Aorta (tissue), 5 donors: ENCODE measurements at places on chromosomes 12 and 14. TPM values are rescaled to one million over a fixed set of nuclear protein-coding genes. Genes with fewer than 3 reads are reported as not detected.

BMP4 gene
- total RNA-seq, result 7.8 TPM

ADAM21 gene
- 0.13 TPM for total RNA-seq

SAMD4A gene
- 131 TPM for total RNA-seq

C14orf39 gene
- not detected for total RNA-seq

OR4N2 gene
- not detected for total RNA-seq

LRR1 gene
- total RNA-seq, result 5.2 TPM

MYO1A gene
- total RNA-seq, result 0.58 TPM

- no peak for DNase-seq
Observed at GRCh38 chr12:18982226-18982949, 147.1 kb upstream of the PLEKHA5 start.

DNA sequence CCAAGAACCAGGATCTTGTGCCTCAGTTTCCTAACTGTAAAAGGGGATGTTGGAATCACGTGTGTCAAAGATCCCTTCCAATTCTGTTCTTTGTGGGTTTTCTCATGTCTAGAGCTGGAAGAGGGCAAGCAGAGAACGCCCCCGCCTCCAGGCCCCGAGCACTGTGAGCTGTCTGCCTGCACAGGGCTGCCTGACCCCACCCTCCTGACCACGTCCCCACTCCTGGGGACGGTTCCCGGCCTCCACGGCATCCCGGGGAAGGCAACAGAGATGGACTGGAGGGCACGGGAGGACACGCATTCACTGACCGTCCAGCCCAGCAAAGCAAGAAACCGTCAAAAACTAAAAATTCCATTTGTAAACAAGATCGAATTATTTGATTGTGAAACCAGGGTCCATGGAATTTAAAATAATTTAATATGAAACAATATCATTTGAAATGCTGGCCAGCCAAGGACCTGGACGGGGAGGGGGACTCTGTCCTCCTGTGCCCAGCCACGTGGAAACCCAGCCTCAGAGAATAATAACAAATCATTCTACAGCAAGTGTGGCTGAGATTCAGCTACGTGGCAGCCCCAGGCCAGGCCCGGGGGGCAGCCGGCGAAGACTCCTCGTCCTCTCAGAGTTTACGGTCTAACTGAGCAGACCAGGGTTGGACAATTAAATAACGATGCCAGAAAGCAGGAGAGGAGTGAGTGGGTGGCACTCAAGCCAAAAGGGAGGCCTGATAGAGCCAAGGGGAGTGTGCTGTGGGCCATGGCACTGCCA is 87.3 kb upstream of the DIO3 start:
- DNase-seq, result no peak

DNA sequence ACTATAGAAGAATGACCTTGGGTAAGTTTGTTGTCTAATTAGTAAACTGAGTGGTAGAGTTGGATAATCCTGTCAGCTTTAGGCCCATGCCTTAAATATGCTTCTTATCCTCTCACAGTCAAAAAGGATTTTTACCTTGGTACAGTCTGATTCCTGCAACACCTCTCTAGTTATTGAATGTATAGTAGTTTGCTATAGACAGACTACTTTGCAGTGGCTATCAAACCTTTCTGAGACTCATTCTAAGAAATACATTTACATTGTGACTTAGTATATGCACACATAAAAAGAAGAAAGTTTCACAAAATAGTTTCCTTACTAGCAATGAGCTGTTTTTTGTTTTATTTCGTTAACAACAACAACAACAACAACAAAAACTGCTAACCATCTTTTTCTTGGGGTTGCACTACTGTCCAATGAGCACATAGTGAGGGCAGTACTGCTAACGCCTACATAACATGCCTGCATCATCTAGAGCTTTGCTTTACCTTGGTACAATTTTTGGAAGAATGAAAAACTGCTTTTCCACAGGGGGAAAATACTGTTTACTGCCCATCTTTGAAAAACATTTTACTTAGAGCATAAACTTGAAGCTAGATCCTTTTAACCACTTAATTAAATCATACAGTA is 28.5 kb downstream of the WNK1 start:
- no peak for DNase-seq

DNA sequence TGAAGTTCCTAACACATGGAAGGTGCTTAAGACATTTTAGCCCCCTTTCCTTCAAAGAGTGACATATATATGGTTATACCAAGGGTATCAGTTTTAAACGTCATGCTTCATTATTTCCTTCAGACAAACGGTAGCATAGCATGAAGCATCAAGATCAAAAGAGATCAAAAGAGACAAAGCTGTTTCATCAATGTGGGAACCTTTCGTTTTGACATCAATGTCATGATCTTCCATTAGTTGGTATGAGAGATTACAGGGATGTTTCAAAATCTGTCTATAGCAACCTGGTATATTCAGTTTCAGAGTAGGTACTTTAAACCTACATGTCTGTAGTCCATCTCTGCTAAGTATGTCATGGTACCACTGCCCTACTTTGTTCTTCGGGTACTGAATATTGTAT is 28.3 kb downstream of the PUS7L start:
- no peak for DNase-seq

DNA sequence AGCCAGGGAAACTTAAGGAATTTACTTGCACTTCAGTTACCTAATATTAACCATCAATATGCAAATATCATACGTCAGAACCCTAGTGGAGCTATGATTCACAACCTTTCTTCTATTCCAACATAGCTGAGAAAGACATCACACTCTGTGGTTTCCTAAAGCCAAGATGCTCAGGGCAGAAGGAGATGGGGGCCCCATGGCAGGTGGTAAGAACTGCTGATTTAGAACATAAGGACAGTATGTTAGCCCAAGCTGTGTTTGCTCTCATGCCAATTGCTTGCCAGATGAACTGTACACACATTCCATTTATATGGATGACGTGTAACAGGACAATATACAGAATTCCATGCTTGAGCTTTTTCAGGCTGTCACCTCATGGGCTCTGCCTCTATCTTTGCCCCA is 34.6 kb downstream of the HECTD4 start:
- DNase-seq, result no peak

DNA sequence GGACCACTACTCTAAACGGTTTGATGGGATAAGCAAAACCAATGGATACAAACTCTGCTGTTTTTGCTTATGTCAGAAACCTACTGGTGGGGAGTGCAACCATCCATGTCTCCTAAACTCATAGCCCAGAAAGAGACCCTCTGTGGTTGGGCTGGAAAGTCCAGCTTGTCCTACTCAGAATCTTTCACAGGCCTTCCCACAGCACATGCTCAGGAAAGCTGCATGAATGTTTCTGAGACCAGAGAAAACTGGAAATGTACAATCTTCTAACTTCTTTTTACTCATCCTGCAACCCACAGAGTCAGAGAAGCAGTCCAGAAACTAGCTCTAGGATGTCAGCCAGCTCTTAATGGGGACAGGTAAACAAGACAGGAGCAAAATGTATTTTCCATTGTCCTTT is 73.3 kb downstream of the ANO2 start:
- no peak for DNase-seq

DNA sequence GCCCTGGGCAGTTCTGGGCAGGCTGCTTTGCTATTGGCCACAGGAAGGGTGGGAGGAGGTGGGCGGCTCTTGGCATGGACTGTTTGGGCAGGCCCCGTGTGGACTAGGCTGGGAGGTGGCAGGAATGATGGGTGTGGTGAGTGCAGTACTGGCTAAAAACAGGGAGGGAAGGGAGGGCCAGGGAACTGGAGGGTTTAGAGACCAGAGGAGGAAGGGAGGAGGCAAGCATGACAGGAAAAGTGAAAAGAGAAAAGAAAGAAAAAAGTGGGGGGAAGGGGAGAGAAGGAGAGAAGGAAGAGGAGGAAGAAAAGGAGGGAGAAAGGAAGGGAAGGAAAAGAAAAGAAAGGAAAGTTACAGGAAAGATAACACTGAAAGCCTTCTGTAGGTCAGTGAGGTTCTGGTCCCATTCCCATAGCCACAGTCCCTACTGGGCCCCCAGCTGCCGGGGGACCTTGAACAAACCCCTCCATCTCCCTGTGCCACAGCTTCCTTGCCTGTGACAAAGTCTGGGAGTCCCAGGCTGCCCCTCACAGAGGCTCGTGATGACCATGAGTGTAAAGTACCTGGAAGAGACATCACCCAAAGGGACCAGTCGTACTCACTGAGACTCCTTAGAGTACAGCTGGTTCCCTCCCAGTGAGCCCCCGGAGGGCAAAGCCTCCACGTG is 1.1 kb upstream of the C14orf132 start:
- DNase-seq, result peak; percentile 89

DNA sequence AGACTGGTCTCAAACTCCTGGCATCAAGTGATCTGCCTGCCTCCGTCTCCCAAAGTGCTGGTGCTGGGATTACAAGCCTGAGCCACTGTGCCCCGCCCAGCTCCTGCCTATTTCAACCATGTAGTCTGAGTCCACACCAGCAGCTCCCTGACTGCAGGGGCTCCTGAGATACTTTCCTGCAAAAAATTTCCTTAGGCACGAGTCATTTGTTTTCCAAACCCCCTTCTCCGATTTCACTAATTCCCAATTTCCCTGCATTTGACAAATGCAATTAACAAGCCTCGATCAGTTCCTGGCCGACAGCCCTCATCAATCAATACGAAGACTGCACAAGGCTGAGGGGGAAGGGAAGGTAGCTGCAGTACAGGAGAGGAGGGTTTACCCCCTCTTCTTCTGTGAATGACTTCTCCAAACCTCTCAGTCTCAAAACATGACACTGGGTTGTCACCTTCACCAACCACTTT is 10.1 kb downstream of the PSMB5 start:
- DNase-seq, result no peak

GRCh38 chr12:15323480-15323879 is 1.2 kb downstream of the PTPRO start:
- no peak for DNase-seq

DNA sequence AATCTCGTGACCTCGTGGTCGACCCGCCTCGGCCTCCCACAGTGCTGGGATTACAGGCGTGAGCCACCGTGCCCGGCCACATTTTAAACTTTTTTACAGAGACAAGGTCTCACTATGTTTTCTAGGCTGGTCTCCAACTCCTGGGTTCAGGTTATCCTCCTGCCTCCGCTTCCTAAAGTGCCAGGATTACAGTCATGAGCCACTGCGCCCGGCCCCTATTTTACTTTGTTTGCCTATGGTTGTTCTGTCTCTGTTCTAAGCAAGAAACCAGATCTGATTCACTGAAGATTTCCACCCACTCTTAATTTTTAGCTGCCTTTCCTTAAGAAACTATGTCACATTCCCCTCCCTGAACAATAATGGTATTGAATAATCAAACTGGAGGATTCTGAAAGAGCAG is 38.9 kb upstream of the PSEN1 start:
- no peak for DNase-seq
